ENCODE measurements at places on chromosomes 5 and 9.
A peak's percentile ranks its signal among the peaks of the same experiment; 100 is the strongest.

DNA sequence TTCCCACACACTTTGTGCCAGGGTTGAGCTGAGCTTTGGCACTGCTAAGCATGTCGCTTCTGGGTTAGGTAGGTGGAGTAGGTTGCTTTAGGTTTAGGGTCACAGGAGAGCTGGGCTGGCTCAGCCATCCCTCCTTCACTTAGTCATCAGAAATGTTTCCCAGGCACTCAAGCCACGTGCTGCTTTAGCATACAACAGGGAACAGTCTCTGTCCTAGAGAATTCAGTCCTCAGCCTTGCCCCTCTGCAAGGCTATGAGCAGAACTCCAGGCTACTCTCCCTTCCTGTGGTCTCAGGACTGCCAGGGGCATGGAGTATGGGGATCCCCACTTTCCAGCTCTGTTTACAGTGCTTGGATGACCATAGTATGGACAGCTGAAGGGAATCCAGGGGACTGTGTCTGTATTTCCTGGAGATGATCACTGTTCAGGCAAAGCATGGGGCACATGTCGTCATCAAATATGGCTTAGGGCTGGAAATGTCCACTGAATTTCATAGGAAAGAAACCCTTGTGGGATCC is 7.5 kb upstream of the ANKRD33B start:
- no peak for DNase-seq

DNA sequence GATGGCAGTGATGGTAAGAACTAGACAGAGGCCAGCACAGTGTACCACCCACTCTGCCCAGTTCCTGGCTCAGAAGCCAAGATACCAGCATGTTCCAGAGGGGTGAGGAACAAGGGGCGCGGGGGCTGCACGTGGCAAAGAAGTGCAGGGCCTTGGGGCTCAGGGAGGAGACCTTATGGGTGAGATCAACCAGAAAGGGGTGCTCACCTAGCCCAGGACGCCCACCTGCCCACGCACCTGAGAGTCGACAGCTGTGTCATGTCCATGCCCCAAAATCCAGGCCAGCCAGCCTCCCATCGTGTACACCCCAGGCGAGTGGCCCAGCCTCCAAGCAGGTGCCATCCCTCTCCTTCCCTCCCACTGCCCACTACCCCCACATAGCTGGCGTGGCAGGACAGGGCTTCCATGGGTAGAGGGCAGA is 34.9 kb downstream of the BICD2 start:
- no peak for DNase-seq

GRCh38 chr5:111582451-111582850 is 70.1 kb upstream of the STARD4 start:
- DNase-seq, result no peak

- peak; percentile 81 for DNase-seq
Measured at GRCh38 chr9:38620483-38621433, at the start of gene ANKRD18A. Gene ANKRD18A, minus strand, starts transcription at chr9:38620596. Its CDS starts 311 bp downstream, at chr9:38620285.

DNA sequence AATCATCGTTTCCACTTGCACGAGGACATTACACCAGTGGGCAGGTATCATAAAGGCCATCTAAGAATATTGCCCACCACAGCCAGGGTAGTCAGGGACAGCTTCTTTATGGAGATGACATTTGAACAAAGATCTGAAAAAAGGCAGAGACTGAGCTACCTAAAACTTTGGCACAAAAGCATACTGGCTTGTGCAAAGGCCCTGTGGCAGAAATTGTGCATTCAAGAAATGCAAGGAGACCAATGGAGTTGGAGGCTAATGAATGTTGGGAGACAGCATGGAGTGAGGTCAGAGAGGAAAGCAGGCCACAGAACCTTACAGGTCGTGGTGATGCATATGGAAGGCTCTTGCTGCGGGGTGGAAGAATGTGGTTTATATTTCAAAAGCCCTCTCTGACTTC is 578.5 kb downstream of the BNC2 start:
- no peak for DNase-seq

- DNase-seq, result no peak
Measured at GRCh38 chr5:73299665-73300336, 126.8 kb downstream of the TMEM174 start.

- no peak for DNase-seq
Measured at GRCh38 chr5:151454166-151454565, 6.8 kb downstream of the SLC36A1 start.

DNA sequence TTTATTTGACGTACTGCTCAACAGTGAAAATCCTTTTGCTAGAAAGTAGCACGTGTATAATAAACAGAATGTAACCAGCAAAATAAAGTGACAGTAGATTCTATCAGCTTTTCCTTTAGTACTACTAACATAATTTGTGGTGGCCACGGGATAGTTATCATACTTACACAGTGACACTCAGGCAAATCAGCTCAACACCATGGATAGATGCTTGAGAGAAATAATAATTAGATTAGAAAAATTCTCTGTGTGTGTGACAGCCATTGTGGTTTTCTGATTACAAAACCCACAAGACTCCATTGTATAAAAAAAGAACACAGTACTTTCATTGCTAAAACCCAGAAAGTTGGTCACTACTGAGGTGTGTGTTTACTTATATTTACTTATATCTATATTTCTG is 101.1 kb downstream of the MUSK start:
- no peak for DNase-seq

GRCh38 chr5:57317341-57317740 is 143.5 kb downstream of the GPBP1 start:
- no peak for DNase-seq

DNA sequence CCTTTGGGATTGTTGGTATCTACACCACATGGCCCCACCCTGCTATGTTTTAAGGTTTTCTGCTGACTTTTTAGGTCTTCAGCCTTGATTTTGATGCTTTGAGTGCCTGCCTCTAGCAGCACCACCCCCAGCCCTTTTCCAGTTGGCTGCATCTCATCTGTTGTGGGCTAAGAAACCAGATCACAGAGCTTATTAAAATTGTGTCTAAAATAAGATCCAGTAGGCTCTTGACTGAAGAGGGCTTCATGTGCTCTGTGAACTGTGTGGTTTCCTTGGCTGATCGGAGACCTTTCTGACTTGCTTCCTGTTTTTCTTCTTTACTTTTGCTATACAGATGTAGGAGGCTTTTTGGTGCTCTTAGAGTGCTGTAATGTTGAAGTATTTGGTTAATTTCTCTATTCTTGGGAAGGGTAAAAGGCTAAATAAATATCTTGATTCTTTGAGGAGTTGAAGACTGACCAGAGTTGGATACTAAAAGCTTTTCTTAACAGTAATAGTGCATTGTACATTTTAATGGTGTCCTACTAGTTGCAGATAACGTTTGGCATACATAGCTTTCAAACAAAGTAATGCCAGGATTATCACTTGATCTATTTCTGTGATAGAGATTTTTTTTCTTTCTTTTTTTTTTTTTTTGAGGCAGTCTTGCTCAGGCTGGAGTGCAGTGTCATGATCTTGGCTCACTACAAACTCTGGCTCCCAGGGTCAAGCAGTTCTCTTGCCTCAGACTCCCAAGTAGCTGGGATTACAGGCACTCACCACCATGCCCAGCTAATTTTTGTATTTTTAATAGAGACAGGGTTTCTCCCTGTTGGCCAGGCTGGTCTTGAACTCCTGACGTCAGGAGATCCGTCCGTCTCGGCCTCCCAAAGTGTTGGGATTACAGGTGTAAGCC is 4.5 kb downstream of the UBE2D2 start:
- DNase-seq, result peak; percentile 90

DNA sequence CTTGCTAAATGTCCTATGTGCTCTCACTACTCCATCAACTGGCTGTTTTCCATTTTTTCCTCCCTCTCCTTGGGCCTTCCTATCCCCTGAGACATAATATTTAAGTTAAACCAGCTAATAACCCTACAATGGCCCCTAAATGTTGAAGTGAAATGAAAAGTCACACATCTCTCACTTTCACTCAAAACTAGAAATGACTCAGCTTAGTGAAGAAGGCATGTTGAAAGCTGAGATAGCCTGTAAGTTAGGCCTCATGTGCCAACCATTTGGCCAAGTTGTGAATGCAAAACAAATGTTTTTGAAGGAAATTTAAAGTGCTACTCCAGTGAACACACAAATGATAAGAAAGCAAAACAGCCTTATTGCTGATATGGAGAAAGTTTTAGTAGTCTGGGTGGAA is 48.8 kb upstream of the CDH10 start:
- DNase-seq, result no peak

DNA sequence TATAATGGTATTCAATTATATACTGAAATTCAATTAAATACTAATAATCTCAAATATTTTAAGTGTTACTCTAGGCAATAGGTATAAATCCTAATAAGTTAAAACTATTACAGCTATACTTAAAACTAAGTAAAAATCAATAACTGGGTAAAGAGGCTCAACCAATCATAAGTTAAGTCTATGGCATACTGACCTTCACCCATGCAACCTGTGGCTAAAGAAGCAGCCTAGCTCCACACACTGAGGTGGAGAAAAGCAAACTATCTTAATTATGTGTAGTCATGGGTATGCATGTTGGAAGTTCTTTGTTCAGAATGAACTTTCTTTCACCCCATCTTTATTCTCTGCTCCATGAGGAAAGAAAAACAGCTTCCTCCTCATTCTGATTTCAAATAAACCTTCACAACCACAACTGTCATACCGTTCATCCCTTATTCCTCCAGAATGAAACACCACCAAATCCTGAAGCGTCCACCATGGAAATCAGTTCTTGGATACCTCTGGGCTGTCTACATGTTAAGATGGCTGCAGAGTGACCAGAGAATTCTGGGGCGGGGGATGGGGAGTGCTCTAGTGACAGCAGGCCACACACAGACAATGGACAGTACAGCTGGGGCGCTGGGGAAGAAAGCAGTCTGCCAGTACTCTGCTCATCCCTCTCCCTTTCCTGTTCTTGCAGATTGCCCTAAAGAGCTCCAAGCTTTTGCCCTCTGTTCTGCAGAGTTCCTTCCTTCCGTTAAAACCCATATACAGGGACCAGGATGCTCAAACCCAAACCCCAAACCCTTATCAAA is 62.3 kb downstream of the RIGI start:
- DNase-seq, result no peak
